ENCODE measurements at places on chromosomes 1 and 21. TPM values are rescaled to one million over a fixed set of nuclear protein-coding genes. Genes with fewer than 3 reads are reported as not detected.

Gene UTS2
- total RNA-seq = not detected

Gene WNT9A
- 2.7 TPM for total RNA-seq

Gene SPRR2B
- total RNA-seq = not detected

Gene SSBP3
- total RNA-seq = 7.8 TPM

Gene CTXND2
- total RNA-seq = not detected

Gene SYCP1
- not detected for total RNA-seq

Gene LAMTOR2
- total RNA-seq = 94.8 TPM

Gene C8A
- total RNA-seq = not detected

Gene ENAH
- total RNA-seq = 37.7 TPM

DNA sequence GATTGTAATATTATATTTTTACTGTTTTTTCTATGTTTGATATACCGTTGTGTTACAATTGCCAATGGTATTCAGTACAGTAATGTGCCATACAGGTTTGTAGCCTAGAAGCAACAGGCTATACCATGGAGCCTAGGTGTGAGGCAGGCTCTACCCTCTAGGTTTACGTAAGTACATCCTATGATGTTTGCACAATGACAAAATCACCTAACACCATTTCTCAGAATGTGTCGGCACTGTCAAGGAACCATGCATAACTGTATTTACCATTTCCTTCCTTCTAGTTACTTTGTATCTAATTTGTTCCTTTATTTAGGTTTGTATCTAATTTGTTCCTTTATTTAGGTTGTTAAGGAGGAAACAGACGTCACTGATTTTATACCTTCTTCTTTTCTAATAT is 9.9 kb downstream of the NPHP4 start:
- no peak for DNase-seq

DNA sequence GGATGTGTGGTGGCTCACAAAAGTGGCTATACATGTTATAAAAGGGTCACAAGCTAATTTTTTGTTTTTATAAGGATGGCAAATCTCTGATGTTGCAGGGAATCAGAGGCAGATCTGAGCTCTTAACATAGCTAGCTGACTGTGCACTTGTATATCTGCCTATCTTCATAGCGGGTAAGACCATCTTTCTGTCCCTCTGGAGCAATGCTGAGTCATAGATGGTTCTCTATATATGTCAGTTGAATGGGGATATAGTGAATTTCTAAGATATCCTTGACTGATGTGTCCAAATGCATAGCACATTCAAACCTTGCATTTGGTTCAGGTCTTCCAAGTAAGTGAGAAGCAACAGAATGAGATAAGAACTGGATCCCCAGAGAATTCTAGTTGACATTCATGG is 272.6 kb upstream of the PROX1 start:
- no peak for DNase-seq

DNA sequence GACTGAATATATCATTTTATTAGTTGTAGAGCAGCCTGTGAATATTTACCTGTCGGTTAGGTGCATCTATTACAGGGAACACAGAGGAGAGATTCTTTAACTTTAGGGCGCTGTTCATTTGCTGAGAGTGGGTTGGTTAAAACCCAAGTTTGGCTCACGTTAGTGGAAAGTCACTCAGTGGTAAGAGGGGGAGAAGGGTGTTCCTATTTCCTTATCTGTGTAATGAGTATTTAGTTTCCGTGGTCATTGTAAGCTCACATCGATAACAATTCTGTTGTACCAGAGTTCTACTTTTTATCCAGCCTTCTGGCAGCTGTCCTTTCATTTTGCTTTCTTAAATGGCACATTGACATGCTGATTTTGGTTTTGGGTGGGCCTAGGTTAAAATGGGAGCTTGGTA is 773.2 kb upstream of the ADAMTS5 start:
- no peak for DNase-seq

DNA sequence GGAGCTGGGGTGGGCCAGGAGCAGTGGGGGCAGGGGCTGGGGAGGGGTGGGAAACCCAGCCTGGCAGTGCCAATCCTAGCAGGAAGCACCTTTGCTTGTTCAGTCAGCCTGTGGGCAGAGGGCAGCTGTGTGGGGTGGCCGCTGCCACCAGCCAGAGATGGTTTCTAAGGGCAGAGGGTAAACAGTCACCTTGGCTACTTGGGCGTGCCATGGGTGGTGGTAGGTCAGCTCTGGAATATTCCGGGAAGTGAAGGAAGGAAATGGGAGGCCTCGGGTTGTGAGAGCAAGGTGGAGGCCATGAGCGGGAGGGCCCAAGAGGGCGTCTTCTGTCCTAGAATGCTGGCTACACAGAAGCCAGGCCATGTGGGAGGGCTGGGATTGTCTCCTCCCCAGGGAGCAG is 20.7 kb upstream of the WNT4 start:
- DNase-seq = no peak

DNA sequence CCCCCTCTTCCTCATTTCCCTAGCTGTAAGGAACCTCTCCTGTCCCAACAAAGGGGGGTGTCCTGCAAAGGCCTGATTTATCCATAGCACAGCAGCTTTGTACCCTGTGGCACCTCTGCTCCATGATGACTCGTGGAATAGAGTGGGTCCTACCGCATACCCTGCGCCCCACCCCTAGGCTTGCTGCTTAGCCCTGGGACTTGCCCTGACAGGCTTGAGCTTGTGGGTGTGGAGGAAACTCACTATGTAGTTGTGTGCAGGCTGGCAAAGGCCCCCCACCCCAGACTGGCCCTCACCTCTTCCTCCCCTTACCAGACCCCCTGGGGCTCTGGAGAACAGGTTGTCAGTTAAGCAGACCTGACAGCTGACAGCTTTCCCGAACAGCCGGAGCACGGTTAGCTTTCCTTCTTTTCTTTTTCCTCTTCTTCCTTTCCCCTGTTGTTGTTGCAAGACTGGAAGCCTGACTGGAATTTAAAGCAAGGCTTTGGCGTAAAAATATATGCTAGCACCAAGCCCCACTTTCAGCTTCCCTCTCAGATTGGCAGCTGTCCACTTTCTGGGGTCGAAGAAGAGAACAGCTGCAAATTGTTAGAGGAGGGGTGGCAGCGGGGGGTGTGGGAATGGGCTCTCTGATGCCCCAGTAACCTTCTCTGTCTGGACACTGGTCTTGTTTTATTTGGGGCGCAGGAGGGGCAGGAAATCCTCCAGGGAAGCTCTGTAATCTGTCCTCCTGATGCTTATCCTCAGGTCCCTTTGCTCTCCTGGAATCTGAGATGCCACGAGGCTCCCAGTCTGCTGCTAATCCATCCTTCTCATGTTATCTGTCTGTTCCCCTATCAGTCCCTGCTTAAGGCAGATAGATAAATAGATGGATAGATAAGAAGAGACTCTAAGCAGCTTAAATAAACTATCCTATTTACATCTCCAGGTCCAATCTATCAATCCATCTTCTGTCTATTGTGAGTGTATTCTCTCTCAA is 134.6 kb downstream of the BRINP2 start:
- DNase-seq = no peak

DNA sequence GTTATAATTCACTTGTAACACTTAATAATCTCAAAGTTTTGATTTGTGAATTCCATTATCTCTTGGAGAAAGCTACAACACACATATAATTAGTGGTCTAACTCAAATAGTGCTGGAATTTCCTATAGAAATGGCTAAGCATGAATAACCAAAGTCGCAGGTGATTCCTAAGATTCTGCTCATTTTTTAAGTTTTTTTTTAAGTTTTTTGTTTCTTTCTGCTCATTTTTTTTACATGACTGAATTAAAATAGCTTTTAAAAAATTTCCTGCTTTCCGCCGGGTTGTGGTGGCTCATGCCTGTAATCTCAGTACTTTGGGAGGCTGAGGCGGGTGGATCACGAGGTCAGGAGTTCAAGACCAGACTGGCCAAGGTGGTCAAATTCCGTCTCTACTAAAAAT is 90.4 kb downstream of the APP start:
- DNase-seq = no peak

GRCh38 chr1:84271441-84272151 is 29.9 kb upstream of the SAMD13 start:
- DNase-seq = no peak

DNA sequence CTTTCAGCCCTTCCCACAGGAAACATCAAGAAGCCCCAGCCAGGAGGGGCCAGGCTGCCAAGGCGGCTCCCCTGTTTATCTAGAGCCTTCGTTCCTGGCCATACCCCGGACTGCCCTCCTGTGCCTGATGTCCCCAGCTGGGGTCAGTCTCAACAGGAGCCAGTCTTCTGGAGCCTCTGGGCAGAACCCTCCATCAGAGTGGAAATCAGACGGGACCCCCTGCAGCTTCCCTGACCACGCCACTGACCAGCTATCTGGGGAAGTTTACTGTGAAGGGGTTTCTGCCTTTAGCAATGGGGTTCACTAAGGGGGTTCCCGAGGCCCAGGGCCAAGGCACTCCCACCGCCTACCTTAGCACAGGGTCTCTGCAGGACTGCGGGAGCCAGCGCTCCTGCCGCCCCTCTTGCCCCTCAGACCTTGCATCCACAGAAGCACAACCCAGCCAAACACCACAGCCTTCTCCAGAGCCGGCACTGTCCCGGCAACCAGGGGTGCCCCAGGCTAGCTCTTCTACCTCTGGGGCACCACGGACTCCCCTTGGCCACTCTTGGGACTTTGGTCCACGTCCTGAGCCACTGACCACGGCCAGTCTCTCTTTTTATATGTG is 3.5 kb upstream of the MTFR1L start:
- DNase-seq = no peak

- no peak for DNase-seq
These were observed 24.5 kb upstream of the SOD1 start for GRCh38 chr21:31634993-31635392.

- no peak for DNase-seq
These were observed at the start of gene CD52 for GRCh38 chr1:26317612-26318337. Gene CD52 (plus strand): TSS chr1:26317958. CDS start chr1:26318018, 60 bp downstream.

GRCh38 chr21:46551636-46552241 is 53.1 kb downstream of the S100B start:
- no peak for DNase-seq

GRCh38 chr1:118244194-118244593 is 59.2 kb upstream of the SPAG17 start:
- DNase-seq = no peak

DNA sequence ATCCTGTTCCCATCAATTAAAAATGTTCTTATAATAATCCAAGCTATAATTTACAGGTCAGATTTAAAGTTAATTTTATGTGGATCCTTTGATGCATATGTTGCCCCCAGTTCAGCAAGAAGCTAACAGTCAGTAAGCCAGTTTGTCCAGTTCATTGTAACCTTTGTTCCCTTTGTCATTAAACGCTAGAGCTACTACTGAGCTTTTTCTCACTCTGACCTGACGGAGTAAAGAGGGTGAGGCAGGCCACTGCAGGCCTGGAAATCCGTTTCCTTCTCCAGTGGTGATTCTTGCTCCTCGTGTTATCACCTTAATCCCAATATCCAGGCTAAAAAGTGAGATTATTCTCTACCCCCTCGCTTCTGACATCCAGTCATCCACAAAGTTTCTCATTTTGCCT is 10.2 kb downstream of the YBX1 start:
- DNase-seq = no peak

DNA sequence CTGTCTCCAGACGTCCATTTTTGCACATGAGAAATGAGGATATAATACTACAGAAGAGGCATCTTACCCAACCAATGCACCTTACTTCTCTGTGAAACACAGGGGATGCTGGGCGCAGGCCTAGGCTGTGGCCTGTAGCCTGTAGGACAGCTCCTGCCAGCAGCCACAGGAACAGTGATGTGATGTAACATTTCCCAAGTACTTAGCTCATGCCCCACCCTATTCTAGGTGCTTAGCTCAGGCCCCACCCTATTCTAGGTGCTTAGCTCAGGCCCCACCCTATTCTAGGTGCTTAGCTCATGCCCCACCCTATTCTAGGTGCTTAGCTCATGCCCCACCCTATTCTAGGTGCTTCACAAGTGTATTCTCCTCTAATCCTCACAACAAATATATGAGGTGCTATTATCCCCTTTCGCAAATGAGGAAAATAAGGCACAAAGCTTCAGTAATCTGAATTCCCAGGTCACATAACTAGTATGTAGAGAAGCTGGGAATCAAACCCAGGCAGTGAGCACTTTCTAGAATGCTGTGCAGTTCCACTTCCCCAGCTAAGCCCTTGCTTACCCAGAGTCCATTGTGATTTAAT is 4.6 kb upstream of the NAXE start:
- DNase-seq = no peak

- no peak for DNase-seq
These were observed 151.8 kb downstream of the RHOU start for GRCh38 chr1:228887101-228887500.

DNA sequence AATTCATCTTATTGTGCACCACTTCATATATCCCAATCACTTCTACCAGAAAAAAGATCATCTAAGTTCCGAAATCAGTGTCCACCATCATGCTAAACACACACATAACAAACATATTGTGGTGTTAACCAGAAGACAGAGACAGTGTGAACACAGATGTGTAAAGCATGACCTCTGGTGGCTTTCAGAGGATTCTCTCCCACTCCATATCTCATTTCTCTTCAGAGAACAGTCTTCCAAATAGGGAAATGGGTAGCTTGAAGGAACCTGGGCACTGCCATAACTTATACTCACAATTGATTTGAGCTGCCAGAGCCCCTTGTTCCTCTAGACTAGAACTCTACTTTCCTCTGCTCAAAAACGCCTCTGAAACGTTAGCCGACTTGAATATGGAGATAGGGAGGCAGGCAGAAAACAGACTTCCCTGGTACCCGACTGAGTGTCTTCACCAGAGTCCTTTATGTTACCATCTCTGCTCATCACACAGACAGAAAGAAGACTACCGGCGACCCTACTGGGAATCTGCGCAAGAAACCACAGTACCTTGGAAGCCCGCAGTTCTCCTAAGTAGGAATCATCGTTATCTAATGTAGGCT is 1.8 kb upstream of the ELAPOR1 start:
- no peak for DNase-seq

DNA sequence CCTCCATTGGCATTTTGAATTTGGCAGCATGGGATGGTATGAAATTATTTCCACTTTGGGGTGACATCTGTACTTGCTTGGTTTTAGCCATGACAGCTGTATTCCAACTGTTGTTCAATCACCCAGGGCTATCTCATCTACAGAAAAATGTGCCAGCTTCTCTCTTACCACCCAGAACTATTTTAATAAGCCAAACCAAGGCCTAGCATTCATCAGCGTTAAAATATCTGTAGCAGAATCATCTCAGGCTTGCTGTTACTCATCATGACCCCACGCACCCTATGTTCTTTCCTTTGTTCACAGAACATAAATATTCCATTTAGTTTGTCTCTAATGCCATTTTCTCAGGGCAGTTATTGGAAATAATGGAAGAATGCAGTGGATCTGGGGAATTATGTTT is 49.8 kb downstream of the GIPC2 start:
- DNase-seq = no peak

Data from epithelial cell of proximal tubule (primary cell).